ENCODE measurements at places on chromosomes 12 and 14.

GRCh38 chr14:35525695-35526094, 8.3 kb upstream of the INSM2 start:
- no peak for DNase-seq

DNA sequence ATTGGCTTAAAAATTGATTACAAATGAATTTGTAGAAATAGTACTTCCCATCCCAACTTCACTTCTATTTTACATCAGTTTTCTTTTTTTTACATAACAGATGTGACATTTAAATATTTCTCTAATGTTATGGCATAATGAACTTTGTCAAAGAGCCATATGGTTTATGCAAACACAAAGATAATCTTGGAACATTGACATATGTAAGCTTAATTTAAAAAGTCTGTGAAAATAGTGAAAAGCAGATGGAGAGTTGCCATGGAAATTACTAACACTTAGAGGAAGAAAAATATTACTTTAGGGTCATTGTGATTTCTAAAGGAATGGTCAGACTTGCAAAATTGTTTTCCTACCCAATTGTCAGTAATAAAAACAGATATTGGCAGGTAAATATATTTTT, 232.4 kb downstream of the AEBP2 start:
- DNase-seq: no peak

DNA sequence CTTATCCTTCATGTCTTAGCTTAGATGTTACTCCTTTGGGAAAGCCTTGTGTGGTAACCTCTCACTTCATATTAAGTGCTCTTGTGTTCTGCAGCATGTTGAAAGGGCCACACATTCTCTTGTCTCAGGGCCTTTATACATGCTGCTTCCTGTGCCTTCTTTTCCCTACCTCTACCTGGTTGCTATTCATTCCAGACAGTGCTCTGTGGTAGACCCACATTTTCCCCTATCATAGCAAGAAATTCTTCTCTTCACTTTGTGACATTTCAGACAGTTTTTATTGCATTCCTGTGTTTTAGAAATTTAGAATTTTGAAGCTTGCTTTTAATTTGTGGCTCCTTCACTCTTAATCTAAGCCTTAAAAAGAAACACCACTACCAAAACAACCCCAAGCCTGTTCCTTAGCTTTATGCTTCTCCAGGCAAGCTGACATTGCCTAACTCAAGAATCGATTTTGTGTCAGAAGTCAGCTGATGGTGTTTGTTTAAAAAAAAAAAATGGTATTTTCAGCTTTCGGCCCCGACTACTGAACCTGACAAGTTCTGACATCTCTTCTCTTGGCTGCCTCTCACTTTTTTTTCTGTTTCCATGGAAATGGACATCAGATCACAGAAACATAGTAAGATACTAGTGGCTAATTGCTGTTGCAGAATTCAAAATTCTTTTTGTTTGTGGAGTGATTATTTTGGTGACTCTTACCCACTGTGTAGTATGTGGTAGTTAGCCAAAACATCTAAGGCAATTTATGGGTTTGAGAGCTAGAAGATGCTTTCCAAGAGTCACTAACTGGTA, 156.3 kb downstream of the NUBPL start:
- DNase-seq: no peak

DNA sequence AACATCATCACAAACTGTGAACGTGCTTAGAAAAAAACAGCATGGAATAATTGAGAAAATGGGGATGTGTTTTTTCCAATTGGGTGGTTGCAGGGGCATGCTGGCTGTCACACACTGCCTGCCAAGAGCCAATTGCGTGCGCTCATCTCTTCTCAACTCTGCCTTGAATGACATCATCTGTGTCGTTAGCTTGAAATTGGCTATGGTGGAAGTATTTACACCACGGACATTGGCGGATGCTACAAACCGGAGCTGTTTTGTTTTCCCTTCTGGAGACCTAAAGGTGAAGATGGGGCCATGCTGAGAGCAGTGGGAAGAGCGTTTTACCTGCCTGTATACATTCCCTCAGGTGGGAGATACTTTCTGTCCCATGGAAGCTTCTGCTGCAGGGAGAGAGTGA, 71.5 kb downstream of the PRMT8 start:
- no peak for DNase-seq

DNA sequence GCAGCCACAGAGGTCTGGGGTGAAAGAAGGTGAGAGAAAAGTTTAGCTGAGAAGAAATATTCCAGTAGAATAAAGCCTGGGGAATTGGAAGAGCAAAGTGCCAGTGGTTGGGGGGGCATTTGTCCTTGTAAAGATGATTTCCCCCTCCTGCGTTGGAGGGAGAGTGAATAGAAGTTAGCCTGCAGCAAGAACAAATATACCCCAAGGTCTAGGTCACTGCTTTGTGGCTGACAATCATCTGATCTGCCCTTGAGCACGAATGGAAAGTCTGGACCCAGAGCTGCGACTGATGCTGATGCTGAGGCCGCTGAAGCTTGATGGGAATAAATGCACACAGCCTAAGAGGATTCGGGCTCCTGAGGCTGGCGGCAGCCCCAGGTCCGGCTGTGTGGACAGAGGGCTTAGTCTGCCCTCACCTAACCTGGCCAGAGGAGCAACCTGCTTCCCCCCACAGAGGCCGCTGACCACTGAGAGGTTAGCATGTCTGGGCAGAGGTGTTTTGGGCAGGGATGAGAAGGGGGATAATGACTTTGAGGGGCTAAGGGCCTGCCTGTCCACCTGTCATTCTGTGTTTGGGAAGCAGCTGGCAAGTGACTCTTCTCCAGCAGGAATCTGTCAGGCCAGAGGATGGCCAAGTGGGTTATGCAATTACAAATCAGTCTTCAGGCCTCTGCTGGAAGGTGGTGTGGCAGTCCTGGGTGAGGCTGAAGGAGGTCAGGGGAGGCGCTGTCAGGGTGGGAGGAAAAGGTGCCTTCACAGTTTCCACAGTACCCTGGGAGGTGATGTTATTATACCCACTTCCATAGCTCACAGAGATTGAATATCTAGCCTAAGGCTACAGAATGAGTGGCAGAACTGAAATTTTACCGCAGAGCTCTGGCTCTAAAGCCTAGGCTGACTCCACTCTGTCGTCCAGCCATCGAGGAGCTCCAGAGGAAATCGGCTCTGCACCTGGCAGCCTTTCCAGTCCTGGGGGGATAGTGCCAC, 11.7 kb downstream of the TUBA1C start:
- no peak for DNase-seq

- DNase-seq: no peak
Measured at GRCh38 chr12:103387385-103387784, 108.4 kb downstream of the C12orf42 start.

DNA sequence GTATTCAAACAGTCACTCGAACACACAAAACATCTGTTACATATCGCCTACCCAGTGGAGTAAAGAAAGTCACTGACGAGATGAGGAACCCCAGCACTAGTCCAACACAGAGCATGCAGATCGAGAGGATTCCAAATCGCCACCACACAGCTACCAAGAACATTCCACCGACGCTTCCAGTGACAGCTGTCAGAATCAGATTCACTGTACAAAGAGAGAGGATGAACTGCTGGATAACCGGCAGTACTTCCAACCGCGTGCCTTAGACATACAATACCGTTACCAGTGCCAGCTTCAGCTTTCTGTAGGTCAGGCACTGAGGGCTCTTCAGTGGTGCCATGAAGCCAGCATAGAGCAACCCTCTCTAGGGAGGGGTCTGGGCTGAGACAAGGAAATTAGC, 34.5 kb downstream of the TM7SF3 start:
- DNase-seq: no peak

- no peak for DNase-seq
Measured at GRCh38 chr12:46460682-46461210, 88.2 kb upstream of the SLC38A2 start.

GRCh38 chr12:24902511-24903328, 46.2 kb downstream of the BCAT1 start:
- DNase-seq: peak; percentile 60

DNA sequence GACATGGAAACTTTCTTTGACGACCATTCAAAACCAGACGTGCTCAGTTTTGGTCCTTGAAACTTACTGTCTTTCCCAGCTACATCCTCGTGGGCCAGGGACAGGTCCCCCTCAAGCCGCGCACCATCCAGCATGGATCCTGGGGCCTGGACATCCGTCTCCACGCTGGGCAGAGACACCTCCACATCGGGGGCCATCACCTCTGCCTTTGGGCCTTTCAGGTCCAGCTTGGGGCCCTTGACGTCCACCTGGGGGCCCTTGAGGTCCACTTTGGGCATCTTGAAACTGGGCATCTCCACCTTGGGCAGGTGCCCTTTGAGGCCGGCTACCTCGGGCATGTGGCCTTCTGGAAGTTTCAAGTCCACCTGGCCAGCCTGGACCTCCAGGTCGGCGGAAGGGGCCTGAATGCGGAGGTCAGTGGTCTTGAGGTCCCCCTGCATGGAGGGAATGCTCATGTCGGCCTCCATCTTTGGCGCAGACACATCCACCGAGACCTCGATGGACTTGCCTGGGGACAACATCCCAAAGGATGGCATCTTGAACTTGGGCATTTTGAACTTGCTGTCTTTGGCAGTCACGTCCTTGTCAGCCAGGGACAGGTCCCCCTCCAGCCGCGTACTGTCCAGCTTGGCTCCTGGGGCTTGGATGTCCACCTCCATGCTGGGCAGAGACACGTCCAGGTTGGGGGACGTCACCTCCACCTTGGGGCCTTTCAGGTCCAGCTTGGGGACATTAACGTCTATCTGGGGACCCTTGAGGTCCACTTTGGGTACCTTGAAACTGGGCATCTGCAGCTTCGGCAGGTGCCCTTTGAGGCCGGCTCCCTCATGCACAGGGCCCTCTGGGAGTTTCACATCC, 17.1 kb downstream of the PLD4 start:
- DNase-seq: no peak

DNA sequence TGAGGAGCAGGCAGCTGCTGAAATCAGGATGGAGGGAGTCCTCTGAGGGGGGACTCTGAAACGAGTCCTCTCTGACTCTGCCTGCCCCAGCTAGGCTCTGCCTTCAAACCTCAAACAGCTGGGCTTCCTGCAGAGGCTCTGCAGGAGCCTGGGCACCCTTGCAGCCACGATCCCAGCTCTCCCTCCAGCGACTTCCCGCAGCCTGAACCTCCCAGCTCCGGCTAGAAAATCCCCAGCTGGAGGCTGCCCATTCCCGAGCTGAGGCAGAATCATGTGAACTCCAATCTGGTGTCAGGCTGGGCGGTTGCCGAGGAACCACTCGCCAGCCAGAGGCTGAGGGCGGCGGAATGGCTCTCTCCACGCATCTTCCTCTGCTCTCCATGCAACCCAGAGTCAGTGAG, at the start of gene GPR68:
Gene GPR68, minus strand, starts transcription at position 204 of the 401 bp plus-strand sequence. CDS start 9,654 bp downstream, outside the sequence.
- peak; percentile 71 for DNase-seq

- no peak for DNase-seq
Measured at GRCh38 chr14:76019676-76020075, 34.1 kb downstream of the IFT43 start.

GRCh38 chr12:121802843-121803698, 738 bp upstream of the SETD1B start:
- peak; percentile 95 for DNase-seq

- DNase-seq: peak; percentile 25
Measured at GRCh38 chr14:22884076-22884737, 1.2 kb downstream of the REM2 start.

DNA sequence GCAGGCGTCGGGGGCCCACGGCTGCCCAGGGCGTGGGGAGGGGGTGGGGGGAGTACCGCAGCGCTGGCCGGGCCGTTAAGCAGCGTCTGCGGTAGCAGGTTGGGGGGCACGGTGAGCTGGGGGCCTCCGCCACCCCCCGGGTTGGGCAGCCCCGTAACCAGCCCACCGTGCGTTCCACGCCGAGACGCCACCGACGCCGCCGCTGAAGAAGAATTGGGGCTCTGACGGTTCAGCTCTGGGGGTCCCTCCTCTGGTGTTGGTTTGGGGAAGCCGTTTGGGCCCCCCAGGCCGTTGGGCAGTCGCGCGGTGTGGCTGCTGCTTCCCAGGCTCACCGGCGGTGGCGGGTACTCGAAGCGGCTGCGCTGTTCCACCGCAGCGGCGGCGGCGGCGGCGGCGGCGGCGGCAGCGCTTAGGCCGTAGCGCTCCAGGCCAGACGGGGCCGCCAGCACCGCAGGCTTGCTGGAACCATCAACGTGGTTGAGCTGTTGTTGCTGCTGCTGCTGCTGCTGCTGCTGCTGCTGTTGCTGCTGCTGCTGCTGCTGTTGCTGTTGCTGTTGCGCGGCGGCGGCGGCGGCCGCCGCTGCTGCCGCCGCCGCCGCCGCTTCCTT, 1.5 kb downstream of the IRF2BPL start:
- DNase-seq: peak; percentile 69

DNA sequence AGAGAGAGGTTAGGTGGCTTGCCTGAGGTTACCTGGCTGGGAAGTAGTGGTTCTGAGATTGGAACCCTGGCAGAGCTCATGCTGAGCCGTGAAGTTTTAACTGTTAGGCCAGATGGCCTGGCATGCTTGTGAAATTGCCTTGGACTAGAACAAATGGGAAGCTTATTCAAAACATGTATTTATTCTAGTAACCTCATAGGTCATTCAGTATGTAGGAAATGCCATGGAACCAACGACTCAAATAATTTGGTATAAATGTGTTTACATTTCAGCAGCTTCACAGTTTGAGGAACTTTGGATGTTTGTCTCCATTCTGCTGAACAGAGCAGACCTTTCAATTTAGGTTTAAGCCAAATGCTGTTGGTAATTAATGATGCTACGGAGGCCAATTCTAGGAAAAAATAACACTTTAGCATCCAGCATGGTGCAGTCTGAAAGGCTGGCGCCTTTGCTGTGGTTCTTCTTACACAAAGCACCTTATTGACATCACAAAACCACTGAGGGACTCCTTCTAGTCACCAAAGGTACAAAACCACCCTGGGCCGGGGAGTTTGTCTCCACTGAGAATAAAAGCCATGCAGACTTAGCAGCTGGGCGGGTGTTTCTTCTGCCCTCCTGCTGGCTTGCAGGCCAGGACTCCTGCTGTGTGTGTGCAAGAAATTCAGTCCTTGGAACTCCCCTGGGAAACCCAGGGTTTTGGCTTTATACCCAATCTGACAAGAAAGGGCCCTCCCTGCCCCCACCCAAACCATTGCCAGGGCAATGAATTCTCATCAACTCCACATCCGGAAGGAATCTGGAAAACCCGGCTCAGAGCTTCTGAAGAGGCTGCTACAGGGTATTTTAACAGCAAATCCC, 64.2 kb downstream of the ELK3 start:
- no peak for DNase-seq

DNA sequence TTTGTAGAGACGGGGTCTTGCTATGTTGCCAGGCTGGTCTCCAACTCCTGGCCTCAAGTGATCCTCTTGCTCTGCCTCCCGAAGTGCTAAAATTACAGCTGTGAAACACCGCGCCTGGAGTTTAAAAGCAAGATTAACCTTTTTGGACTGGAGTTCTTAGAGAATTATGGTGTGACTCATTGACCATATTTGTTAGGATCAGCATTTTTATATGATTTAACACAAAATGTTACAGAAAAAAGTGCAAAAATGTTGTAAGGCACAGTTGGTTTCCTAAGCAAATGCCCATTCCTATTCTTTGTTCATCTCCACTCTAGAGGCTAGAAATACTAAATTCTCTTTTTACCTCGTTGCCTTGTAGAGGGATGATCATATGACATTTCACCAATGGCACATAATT, 27.6 kb downstream of the SLC35E3 start:
- no peak for DNase-seq

DNA sequence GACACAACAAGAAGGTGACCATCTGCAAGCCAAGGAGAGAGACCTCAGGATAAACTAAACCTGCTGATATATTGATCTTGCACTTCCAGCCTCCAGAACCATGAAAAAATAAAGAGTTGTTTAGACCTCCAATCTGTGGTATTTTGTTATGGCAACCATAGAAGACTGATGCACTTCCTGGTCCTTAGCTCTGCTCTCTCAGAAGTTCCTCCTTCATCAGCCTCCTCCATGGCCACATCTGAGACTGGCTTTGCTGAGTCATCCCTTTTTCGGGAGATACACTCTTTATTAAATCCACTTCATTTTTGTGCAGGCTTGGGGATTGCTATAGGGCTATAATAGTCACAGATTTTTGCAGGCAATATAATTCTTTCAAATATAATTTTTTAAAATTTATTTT, 89.6 kb upstream of the ATF7IP start:
- DNase-seq: no peak

Data from suppressor macrophage treated with lipopolysaccharide for 4 hours (primary cell).